ENCODE measurements at places on chromosomes 2 and 18.

- no peak for DNase-seq
Measured at GRCh38 chr2:109242210-109242653, 113.2 kb downstream of the SH3RF3 start.

GRCh38 chr2:160057356-160057755, 5.1 kb downstream of the PLA2R1 start:
- no peak for DNase-seq

DNA sequence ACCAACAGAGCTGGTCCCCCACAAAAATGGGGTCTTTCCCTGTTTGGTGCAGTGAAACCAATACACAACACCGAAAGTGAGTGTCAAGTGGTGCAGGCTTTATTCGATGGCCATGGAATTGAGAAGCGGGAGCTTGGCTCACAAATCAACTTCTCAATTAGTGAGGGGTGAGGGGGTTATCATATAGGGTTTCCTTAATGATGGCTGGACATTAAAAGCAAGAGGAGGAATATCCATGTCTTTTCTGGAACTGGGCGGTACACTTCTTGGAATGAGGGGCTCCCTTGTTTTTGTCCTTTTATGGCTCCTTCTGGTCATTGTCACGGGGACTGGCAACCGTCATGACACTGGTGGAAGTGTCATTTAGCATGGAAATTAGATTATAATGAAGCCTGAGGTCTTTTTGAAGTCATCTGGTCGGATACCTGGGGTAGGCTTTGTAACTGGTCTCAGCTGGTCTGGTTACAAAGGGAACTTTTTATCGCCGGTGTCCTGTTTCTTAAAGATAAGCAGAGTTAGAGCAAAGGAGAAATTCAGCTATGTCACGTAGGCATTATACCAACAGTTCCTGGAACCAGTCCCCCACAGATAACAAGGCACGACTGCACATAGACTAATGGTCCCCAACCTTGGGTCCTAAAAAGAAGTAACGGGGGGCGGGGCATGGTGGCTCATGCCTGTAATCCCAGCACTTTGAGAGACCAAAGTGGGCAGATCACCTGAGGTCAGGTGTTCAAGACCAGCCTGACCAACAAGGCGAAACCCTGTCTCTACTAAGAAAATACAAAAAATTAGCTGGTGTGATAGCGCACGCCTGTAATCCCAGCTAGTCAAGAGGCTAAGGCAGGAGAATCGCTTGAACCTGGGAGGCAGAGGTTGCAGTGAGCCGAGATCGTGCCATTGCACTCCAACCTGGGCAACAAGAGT, 93.5 kb upstream of the NDUFV2 start:
- no peak for DNase-seq

DNA sequence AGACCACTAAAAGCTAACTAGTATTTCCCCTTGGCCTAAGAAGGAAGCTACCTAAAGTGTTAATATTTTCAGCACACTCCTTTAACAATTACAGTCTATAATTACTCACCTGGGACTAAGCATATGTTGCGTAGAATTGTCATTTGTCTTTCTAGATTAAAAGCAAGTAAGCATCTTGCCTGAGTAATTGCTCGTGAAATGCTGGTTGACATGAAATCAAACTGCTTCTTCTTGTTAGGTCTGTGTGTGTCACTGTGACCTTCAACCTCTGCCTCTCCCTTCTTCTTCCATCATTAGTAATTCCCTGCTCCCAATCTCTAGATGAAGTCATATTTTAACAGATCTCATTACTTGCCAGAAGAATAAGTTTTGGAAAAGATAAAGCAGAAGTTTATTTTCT, 212.2 kb downstream of the XIRP2 start:
- no peak for DNase-seq

GRCh38 chr2:221467610-221468009, 104.5 kb downstream of the EPHA4 start:
- DNase-seq: no peak

GRCh38 chr2:63587814-63588384, 378 bp downstream of the WDPCP start:
- no peak for DNase-seq

- no peak for DNase-seq
Measured at GRCh38 chr2:235024931-235025773, 73.3 kb downstream of the SH3BP4 start.

- no peak for DNase-seq
Measured at GRCh38 chr2:112880091-112880531, 30.9 kb upstream of the IL37 start.

DNA sequence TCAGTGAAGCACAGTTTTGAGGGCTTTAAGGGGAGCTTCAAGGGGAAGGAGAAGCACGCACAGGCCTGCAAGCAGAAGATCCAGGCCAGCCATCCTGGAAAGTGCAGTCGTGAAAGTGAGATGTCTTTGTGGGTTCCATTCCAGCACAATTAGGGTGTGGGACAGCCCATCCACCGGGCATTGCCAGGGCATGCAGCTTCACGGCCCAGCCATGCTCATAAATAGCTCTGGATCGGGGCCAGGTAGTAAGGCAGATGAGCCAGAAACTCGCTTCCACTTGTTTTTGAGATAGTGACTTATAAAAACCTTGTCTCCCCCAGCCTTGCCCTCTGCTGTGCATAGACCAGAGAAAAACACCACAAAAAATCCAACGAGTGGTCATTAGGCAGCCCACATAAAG, 21.0 kb downstream of the KDSR start:
- no peak for DNase-seq

DNA sequence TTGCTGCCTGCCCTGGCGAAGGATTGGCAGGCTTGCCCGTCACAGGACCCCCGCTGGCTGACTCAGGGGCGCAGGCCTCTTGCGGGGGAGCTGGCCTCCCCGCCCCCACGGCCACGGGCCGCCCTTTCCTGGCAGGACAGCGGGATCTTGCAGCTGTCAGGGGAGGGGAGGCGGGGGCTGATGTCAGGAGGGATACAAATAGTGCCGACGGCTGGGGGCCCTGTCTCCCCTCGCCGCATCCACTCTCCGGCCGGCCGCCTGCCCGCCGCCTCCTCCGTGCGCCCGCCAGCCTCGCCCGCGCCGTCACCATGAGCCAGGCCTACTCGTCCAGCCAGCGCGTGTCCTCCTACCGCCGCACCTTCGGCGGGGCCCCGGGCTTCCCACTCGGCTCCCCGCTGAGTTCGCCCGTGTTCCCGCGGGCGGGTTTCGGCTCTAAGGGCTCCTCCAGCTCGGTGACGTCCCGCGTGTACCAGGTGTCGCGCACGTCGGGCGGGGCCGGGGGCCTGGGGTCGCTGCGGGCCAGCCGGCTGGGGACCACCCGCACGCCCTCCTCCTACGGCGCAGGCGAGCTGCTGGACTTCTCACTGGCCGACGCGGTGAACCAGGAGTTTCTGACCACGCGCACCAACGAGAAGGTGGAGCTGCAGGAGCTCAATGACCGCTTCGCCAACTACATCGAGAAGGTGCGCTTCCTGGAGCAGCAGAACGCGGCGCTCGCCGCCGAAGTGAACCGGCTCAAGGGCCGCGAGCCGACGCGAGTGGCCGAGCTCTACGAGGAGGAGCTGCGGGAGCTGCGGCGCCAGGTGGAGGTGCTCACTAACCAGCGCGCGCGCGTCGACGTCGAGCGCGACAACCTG, at the start of gene DES:
TSS of gene DES (plus strand) at position 223 of the 857 bp plus-strand sequence. CDS start at position 309, 86 bp downstream.
- no peak for DNase-seq

GRCh38 chr2:151289972-151290866, 751 bp upstream of the NMI start:
- no peak for DNase-seq

DNA sequence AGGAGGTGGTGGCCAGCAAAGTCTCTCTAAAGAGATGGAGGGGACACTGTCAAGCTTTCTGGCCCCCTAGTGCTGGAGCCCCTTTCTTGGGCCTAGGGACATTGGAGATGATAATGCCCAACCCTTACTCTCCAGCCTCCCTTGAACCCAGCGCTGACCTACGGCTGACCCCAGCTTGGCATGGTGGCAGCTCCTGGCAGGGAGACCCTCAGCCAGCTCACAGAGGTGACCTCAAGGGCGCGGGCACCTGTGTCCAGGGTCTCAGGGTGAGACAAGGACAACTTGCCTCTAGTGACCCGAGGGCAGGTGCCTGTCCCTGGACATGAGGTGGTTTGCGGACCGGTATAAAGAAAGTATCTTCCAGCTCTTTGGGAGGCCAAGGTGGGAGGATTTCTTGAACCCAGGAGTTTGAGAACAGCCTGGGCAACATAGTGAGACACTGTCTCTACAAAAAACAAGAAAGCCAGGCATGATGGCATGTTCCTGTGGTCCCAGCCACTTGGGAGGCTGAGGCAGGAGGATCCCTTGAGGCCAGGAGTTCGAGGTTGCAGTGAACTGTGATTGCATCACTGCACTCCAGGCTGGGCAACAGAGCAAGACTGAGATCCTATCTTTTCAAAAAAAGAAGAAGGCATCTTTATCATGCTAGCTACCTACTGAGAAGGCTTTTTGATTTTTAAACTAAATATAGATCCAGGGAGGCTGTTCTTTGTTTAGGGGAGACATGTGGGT, 3.3 kb upstream of the PER2 start:
- no peak for DNase-seq

- DNase-seq: no peak
Measured at GRCh38 chr2:131588152-131588873, 60.6 kb downstream of the CCDC74A start.

DNA sequence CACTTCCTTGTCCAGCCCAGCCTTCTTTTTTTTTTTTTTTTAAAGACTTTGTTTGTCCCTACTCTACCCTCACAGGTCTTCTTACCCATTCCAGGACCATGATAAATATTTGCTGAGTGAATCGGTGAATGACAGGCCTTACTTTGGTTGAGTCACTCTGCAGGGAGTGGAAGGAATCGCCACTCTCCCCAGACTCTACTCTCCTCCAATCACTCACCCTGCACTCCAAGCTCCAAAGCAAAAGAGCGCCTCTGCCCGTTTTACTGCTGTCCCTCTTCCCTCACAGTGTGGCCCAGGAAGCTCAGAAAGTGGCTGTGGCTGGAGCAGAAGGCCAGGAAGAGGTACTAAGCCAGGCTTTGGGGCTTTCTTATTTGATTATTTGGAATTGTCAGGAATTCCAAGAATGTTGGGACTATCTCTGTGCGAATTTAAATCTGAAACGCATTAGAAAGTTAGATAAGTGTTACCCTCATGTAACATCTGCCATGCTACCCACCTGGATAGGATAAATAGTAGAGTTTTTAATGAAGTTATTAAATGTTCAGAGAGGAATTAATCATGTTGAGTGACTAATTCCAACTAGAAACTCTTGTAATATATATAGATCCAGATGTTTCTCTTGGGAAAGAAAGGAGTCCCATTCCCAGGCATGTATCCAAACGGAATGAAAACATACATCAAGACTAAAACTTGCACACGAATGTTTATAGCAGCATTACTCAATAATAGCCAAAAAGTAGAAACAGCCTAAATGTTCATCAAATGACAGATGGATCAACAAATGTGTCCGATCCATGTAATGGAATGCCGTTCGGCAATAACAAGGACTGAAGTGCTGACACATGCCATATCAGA, 43.0 kb upstream of the CHMP1B start:
- DNase-seq: no peak

DNA sequence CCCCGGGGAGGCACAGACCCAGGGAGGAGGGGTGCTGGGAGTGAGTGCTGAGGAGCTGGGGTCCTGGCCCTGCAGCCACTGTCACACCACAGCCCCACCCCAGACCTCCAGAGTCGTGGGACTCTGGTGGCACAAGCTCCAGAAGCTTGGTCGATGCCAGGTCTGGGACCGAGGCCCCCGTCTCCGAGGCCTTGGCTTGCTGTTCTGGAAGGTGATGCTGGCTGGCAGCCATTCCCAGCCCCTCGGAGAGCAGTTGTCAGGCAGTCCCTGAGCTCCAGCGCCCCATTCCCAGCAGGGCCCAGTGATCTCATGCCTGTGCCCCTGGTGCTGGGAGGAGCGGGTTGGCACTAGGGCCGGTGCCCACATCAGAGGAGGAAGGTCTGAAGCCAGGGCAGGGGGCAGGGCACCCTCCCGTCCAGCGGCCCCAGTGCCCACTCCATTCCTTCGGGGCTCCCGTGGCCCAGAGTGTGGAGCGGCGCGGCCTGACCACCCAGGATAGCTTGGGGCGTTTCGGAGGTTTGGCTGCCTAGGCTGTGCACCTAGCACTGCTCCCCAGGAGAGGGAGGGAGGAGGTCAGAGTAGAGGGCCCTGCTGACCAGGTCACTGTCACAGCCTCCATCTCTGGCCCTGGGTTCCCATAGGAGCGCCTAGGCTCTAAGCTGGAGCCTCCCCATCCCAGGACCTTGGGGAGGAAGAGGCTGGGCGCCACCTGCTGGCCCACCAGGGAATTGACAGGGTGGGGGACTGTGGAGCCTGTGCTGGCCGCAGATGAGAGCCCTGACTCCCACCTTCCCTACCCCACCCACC, 16.8 kb upstream of the ALPI start:
- no peak for DNase-seq

GRCh38 chr2:29397039-29397438, 281.8 kb downstream of the CLIP4 start:
- no peak for DNase-seq

DNA sequence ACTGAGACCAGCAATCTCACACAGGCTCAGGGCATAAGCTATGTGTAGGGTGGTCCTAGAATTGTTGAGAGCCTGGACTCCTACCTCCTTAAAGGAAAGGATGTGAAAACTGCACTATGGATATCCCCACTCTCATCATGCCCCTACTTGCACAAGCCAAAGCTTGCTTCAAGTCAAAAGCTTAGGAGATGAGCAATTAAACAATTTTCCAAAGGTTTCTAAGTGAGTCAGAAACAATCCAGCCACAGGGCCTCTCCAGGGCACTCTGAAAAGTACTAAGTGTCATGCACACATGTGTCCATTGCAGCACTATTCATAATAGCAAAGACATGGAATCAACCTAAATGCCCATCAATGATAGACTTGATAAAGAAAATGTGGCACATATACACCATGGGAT, 215.4 kb downstream of the AFF3 start:
- DNase-seq: no peak

GRCh38 chr2:233051241-233052149, 8.6 kb upstream of the INPP5D start:
- DNase-seq: no peak

- DNase-seq: no peak
Measured at GRCh38 chr2:85712849-85713612, 18.9 kb downstream of the GNLY start.

DNA sequence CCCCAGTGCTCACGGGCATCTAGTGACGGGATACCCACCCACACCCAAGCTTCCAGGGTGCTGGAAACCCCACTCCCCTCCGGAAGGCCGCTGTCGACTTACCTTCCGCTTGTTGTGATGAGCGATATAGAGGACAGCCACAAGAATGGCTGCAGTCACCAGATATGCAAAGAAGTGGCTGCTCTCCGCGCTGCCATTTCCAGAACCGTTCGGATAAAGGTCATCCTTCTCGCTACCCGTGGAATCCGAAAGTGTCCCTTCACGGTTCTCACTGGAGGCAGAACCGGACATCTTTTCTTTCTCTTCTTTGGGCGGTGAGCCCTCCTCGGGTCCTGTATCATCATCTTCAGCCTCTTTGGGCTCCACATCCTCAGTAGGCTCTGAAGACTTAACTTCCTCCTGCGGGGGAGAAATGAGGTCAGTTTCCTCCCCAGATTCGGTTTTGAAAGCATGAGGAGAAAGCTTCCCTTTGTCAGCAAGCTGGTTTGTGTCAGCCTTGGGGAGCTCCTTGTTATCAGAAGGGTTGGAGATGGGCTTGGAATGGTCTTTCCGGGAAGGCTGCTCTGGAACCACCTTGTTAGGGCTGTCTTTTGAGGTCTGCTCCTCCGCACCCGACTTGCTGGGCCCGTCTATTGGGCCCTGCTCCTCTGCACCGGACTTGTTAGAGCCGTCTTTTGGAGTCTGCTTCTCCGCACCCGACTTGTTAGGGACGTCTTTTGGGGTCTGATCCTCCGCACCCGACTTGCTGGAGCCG, 1.2 kb downstream of the TGOLN2 start:
- DNase-seq: no peak
